ENCODE measurements at places on chromosomes 12 and 14.

- no peaks in the 10 kb centered on the region for H3K4me1 ChIP-seq
- no peak overlapping the region for H3K4me3 ChIP-seq
- DNase-seq = peak; percentile 58
- no peaks in the 10 kb centered on the region for H3K27me3 ChIP-seq
Measured at GRCh38 chr12:100955139-100955538, 160.6 kb downstream of the ANO4 start.

- peaks cover 16% of the 10 kb centered on the region for H3K4me1 ChIP-seq
- no peak for DNase-seq
- H3K27ac ChIP-seq = no peak overlapping the region
- no peaks in the 10 kb centered on the region for H3K27me3 ChIP-seq
- no peaks in the 10 kb centered on the region for H3K36me3 ChIP-seq
- no peak overlapping the region for H3K4me3 ChIP-seq
Measured at GRCh38 chr14:77872983-77873382, 73.1 kb downstream of the ADCK1 start.

DNA sequence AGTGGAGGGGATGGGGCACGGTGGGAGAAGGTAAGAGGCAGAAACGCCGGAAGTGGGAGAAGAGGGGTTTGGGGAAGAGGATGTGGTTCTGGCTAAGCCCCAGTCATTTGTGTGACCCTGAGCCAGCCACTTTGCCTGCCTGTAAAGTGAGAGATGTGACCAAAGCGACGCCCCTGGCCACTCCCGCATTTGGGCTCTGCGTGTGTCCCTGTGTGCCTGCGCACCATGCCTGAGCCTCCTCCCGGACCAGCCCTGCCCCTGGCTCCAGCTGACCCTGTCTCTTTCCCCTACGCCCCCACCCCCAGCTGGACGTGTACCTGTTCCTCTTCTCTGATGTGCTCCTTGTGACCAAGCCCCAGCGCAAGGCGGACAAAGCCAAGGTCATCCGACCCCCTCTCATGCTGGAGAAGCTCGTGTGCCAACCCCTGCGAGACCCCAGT is 8.0 kb downstream of the PLEKHG6 start:
- H3K27me3 ChIP-seq = peaks cover 18% of the 10 kb centered on the region
- H3K27ac ChIP-seq = no peak overlapping the region
- peaks cover 5% of the 10 kb centered on the region for H3K4me1 ChIP-seq

DNA sequence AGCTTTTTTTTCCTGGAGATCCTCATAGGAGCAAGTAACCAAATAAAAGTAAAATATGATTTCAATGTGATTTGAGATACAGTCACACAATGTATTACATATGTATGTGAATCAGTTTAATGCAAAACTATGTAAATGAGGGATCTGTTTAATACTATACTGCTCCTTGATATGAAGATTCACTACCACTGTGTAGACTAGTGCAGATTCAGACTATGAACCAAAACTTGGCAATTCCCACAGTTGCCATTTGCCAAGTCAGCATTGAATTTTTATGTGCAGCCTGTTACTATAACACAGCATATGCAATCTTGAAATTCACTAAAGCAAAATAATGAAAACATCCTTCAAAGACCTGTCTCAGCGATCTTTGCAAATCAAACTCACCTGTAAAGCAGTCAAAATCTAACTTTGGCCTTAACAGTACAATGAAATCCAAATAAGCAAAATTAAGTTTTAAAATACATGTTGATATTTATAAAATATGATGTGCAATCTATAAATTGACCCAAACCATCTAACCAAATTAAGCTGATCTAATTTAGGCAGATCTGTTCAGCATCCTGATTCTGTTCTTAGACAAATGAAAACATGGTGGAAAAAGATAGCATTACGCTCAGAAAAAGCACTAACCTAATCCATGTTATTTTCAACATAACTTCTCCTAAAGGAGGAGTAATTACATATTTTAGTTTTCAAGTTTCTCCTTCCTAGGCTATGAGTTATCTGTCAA is 25.5 kb upstream of the LMNTD1 start:
- H3K4me1 ChIP-seq = no peaks in the 10 kb centered on the region
- no peak overlapping the region for H3K4me3 ChIP-seq
- H3K36me3 ChIP-seq = no peaks in the 10 kb centered on the region
- no peak for DNase-seq
- no peak overlapping the region for H3K27ac ChIP-seq

DNA sequence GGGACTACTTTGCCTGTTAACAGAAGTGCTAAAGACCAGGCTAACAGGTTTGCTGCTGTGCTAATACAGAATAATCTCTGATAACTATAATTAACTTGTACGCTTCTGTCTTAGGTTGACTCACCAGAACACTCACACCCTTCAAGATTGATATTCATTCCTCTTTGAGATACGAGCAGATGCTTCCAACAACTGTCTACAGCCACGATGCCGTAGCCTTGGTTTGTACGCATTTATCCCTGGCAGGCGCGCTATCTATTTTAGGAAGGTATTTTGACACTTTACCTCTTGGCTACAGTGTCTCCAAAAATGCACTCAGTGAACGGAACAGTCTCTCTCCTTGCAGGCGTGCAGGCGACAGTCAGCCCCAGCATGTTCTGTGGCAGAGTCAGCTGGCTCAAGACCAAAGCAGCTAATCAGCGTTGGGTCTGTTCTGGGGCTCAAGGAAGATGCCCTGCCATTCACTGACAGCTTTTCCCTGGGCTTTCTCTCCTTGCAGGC is 146.4 kb upstream of the PRICKLE1 start:
- H3K4me1 ChIP-seq = no peaks in the 10 kb centered on the region
- peak; percentile 17 for DNase-seq
- no peaks in the 10 kb centered on the region for H3K36me3 ChIP-seq
- no peak overlapping the region for H3K4me3 ChIP-seq

- no peaks in the 10 kb centered on the region for H3K27me3 ChIP-seq
- no peak overlapping the region for H3K27ac ChIP-seq
- no peak for DNase-seq
- no peak overlapping the region for H3K4me3 ChIP-seq
- no peaks in the 10 kb centered on the region for H3K4me1 ChIP-seq
- H3K36me3 ChIP-seq = no peaks in the 10 kb centered on the region
Measured at GRCh38 chr12:123854918-123855317, 92.8 kb downstream of the DNAH10 start.

DNA sequence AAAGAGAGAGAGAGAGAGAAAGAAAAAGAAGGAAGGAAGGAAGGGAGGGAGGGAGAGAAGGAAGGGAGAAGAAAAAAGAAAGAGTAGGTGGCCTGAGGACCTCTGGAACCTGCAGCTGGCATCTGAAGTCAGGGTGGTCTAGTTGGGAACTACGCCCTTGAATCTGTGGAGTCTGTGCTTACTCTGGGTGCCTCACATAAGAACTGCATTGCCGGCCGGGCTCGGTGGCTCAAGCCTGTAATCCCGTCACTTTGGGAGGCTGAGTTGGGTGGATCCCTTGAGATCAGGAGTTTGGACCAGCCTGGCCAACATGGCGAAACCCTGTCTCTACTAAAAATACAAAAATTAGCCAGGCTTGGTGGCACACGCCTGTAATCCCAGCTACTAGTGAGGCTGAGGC is 10.0 kb upstream of the NRDE2 start:
- no peaks in the 10 kb centered on the region for H3K27me3 ChIP-seq
- no peaks in the 10 kb centered on the region for H3K4me1 ChIP-seq
- H3K4me3 ChIP-seq = peak overlapping the region; percentile 35
- H3K27ac ChIP-seq = no peak overlapping the region
- peak; percentile 30 for DNase-seq

- no peaks in the 10 kb centered on the region for H3K4me1 ChIP-seq
- DNase-seq = no peak
- no peaks in the 10 kb centered on the region for H3K27me3 ChIP-seq
- no peak overlapping the region for H3K4me3 ChIP-seq
Measured at GRCh38 chr14:79878785-79879184, 332.5 kb downstream of the DIO2 start.

DNA sequence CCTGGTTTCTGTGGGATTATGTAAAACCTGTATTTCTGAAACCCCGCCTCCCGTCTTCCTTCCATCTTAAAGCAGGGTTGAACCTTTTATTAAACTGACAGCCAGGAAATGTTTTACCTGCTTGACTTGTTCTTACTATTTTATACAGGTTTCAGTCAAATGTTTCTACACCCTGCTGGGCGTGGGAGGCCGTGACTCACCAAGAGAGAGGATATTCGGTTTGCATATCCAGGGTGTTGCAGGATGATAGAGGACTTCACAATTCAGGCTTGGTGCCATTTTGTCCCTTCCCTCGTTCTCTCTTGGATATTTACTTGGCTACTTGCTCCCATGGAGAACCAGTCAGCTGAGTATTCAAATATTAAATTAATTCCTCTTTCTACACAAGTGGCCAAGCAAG is 69.7 kb downstream of the ARF6 start:
- DNase-seq = no peak
- no peaks in the 10 kb centered on the region for H3K36me3 ChIP-seq
- no peak overlapping the region for H3K4me3 ChIP-seq
- H3K27me3 ChIP-seq = no peaks in the 10 kb centered on the region
- H3K4me1 ChIP-seq = no peaks in the 10 kb centered on the region
